ENCODE measurements at places on chromosomes 12 and 14. TPM values are rescaled to one million over a fixed set of nuclear protein-coding genes. Genes with fewer than 3 reads are reported as not detected.

Gene GPR84
- total RNA-seq, result 1.7 TPM

Gene MYH6
- total RNA-seq, result not detected

Gene SLC7A7
- total RNA-seq, result 1.8 TPM

Gene STON2
- total RNA-seq, result 19.1 TPM

DNA sequence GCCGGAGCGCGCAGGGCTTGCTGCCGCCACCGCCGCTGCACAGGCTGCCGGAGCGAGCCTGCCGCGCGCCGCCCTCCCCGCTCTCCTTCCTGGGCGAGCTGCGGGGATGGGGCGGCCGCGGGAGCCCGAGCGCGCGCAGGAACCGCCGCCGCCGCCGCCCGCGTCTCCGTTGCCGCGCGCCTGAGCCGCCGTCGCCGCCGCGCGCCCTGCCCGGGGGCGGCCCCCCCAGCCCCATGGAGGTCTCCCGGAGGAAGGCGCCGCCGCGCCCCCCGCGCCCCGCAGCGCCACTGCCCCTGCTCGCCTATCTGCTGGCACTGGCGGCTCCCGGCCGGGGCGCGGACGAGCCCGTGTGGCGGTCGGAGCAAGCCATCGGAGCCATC lies 352 bp downstream of the PLXNC1 start:
- no peak for DNase-seq

DNA sequence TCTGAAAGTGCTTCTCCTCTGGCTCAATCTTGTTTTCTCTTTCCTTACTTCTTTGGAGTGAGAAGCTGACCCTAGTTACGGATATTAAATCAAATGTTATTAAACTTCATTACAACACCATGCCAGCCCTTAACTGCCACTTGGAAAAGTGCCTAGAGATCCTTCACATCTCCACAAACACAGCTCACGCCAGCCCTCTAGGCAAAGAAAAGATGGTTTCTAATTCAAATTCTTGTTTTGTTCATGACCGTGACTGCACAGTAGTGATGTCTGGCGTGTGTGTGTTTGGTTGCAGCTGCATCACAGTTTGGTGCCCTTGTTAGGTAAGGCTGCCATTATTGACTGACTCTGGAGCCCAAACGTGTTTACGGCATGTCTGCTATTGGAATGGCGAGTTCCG lies 113.0 kb downstream of the BEGAIN start:
- no peak for DNase-seq

- DNase-seq, result no peak
Observed at GRCh38 chr14:45125754-45126153, 8.5 kb downstream of the FKBP3 start.

DNA sequence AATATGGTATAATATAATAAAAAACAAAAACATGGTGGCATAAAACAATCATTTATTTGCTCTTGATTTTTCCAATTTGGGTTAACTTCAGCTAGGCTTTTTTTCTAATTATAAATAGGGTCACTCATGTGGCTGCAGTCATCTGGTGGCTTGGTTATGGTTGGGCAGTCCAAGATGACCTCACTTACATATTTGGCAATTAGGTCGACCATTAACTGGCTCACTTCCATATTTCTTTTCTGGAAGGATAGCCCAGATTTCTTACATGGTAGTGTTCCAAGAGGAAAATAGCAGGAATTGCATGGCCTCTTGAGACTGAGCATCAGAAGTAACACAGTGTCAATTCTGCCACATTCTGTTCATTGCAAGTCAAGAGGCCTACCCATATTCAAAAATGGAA lies 153.4 kb downstream of the FUT8 start:
- DNase-seq, result no peak

DNA sequence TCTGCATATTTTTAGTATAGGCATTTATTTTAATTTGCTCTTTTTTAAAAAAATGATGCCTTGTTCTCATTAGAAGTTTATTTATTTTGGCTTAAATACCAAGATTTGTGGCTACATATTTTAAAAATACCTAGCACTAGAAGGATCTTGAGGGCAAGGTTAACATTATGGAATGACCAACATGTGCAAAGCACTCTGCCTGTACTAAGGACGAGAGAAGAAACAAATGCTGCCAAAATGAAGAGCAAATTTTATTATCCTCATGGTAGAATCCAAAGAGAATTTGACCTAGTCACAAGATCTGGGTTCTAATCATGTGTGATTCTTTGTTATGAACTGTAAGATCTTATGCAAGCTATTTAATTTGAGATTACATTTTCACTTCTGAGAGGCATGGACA lies 2.8 kb downstream of the CAND1 start:
- DNase-seq, result no peak

DNA sequence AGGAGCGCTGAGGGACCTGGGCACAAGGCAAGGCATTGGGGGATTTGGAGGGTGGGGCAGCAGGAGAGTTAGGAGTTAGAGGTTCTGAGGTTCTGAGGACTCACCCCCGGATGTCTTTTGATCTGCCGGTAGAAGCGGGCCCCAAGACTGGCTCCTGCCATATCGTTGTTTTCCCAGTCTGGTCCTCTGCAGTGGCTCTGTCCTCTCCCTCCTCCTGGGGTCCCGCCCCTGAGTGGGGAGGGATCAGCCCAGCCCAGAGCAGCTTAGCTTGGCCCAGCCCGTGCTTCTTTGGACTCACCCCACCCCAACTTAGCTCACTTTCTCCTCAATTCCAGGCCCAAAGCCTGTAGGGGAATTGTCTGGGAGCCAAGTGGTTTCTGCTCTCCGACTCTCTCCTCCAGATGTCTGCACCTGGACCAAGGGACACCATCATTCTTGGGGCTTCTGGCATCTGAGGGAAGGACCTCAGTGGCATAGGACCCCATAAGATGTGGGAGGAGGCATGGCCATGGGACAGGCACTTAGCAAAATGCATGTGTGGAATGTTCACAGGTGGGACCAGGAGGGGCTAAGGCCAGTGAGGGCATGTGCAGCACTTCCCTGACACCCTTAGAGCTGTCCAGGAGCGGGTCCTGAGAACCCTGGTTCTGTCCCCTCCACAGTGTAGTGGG lies 7.5 kb downstream of the SHMT2 start:
- DNase-seq, result no peak

- DNase-seq, result no peak
Observed at GRCh38 chr12:70048521-70049250, 194.5 kb upstream of the CNOT2 start.

DNA sequence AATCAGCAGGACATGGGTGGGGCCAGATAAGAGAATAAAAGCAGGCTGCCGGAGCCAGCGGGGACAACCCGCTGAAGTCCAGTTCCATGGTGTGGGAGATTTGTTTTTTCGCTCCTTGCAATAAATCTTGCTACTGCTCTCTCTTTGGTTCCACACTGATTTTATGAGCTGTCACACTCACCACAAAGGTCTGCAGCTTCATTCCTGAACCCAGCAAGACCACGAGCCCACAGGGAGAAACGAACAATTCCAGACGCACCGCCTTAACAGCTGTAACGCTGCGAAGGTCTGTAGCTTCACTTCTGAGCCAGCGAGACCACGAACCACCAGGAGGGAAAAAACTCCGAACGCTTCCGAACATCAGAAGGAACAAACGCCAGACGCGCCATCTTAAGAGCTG lies 2.8 kb upstream of the CNIH1 start:
- no peak for DNase-seq

DNA sequence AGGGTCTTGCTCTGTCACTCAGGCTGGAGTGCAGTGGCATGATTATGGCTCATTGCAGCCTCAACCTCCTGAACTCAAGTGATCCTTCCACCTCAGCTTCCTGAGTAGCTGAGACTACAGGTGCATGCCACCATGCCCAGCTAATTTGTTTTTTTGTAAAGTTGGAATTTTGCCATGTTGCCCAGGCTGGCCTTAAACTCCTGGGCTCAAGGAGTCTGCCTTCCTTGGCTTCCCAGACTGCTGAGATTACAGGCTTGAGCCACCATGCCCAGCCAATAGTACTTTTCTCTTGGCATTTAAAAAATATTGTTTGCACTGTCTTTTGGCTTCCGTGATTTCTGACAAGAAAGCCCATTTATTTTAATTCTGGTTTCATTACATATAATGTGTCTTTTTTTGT lies 61.3 kb downstream of the DIP2B start:
- no peak for DNase-seq

DNA sequence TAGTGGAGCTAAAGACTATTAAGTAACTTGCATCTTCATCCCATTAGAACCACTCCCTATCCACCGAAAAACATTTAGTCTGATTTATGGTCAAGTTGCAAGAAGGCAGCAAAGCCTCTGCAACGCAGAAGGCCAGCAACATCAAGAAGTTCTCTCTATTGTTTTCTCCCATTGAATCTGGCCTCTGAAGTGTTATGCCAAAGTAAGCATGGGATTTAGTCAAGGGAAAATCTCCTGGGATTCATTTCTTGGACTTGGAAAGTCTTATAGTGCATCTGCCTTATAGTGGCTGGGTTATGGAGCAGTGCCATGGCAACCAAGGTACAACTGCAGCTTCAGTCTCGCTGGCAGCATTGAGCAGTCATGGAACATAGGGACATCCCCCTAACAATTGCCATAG lies 87.7 kb upstream of the KRR1 start:
- DNase-seq, result no peak

Measured in suprapubic skin (tissue), 4 donors.